Type B pancreatic cell (in vitro differentiated cells): ENCODE measurements at places on chromosomes 5 and 9. TPM values are rescaled to one million over a fixed set of nuclear protein-coding genes. Genes with fewer than 3 reads are reported as not detected.
A peak's percentile ranks its signal among the peaks of the same experiment; 100 is the strongest.

The ABLIM3 gene
- total RNA-seq: 7.8 and 8.0 TPM in 2 replicates

The BHMT gene
- 0.34 and 0.57 TPM in 2 replicates for total RNA-seq

The NOXA1 gene
- total RNA-seq: 6.4 and 14.3 TPM in 2 replicates

- peaks cover 20% of the 10 kb centered on the region for H3K36me3 ChIP-seq
- peaks cover 34% of the 10 kb centered on the region for H3K4me1 ChIP-seq
- H3K4me3 ChIP-seq: no peak overlapping the region
- H3K27me3 ChIP-seq: peaks cover 10% of the 10 kb centered on the region
- DNase-seq: no peak
Measured at GRCh38 chr5:9356351-9356825, 189.5 kb downstream of the SEMA5A start.

GRCh38 chr5:129771058-129771838 is 23.4 kb downstream of the MINAR2 start:
- no peak overlapping the region for H3K27ac ChIP-seq
- H3K4me3 ChIP-seq: peak overlapping the region; percentile 29
- peaks cover 22% of the 10 kb centered on the region for H3K4me1 ChIP-seq
- H3K36me3 ChIP-seq: no peaks in the 10 kb centered on the region

DNA sequence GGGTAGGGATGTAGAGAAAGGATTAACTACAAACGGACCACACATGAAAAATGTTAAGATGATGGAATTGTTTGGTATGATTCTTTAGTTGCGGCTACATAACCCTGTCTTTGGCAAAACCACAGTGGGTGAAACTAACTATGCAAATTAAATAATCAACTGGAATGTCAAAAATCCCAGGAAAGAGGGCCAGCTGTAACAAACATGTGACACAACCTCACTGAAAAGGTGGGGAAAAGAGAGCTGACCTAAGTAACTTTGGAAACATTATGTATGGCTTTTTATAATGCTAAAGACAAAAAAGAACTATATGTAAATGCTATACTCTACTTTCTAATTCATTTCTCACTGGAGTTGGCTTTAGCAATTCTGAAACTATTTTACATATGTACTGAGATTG is 252.0 kb downstream of the MRPS30 start:
- H3K4me3 ChIP-seq: no peak overlapping the region
- DNase-seq: no peak
- no peaks in the 10 kb centered on the region for H3K36me3 ChIP-seq

GRCh38 chr9:123099548-123099947 is 66.1 kb downstream of the GPR21 start:
- no peak for DNase-seq
- peaks cover 27% of the 10 kb centered on the region for H3K36me3 ChIP-seq
- H3K4me1 ChIP-seq: peaks cover 15% of the 10 kb centered on the region
- no peaks in the 10 kb centered on the region for H3K27me3 ChIP-seq

GRCh38 chr5:151041577-151042268 is 21.3 kb downstream of the GPX3 start:
- peak overlapping the region; percentile 72 for H3K27ac ChIP-seq
- H3K27me3 ChIP-seq: no peaks in the 10 kb centered on the region
- DNase-seq: no peak
- peaks cover 28% of the 10 kb centered on the region for H3K36me3 ChIP-seq
- no peak overlapping the region for H3K4me3 ChIP-seq

DNA sequence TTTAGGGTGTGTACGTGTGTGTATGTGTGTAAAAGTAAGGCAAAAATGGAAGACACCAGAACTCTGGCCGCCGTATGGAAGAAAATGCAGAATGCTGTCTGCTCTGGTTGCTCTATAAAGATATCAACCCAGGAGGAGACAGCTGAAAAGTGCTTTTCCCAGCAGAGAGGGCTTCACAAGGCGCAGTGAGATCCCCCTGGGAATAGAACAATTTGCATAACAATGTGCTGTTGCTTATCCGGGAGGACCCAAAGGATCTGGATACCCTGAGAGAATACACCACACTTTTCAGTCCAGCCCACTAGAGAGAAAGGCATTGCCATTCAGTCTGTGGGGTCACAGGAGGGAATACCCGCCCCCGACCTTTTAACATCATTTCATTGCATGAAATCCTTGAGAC is 230.6 kb downstream of the EBF1 start:
- peaks cover 12% of the 10 kb centered on the region for H3K4me1 ChIP-seq
- no peak overlapping the region for H3K27ac ChIP-seq
- no peak for DNase-seq
- H3K36me3 ChIP-seq: peaks cover 7% of the 10 kb centered on the region
- no peak overlapping the region for H3K4me3 ChIP-seq

- no peaks in the 10 kb centered on the region for H3K27me3 ChIP-seq
- no peaks in the 10 kb centered on the region for H3K36me3 ChIP-seq
- no peak overlapping the region for H3K27ac ChIP-seq
- H3K4me1 ChIP-seq: peaks cover 12% of the 10 kb centered on the region
- no peak for DNase-seq
Measured at GRCh38 chr5:127447827-127448226, 69.6 kb upstream of the PRRC1 start.

- H3K27ac ChIP-seq: no peak overlapping the region
- no peak for DNase-seq
- H3K4me1 ChIP-seq: peaks cover 4% of the 10 kb centered on the region
- H3K36me3 ChIP-seq: no peaks in the 10 kb centered on the region
Measured at GRCh38 chr5:158303275-158303674, 444.3 kb upstream of the CLINT1 start.

DNA sequence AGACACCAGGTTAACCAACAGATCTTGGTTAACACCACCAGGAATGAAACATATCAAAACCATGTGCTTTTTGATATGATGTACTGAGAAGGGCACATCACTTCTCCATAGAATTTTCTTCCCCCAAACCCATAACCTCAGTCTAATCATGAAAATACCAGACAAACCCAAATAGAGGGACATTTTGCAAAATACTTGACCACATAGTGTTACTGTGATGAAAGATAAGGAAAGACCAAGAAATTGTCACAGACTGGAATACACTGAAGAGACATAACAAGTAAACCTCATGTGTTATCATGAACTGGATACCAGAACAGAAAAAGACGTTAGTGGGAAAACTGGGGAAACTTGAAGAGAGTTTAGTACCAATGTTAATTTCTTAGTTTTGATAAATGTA is 74.9 kb upstream of the VCAN start:
- no peaks in the 10 kb centered on the region for H3K27me3 ChIP-seq
- no peak for DNase-seq
- H3K4me3 ChIP-seq: no peak overlapping the region
- peaks cover 7% of the 10 kb centered on the region for H3K4me1 ChIP-seq
- no peak overlapping the region for H3K27ac ChIP-seq
- H3K36me3 ChIP-seq: peaks cover 3% of the 10 kb centered on the region

GRCh38 chr5:24804221-24804681 is 159.5 kb upstream of the CDH10 start:
- no peaks in the 10 kb centered on the region for H3K36me3 ChIP-seq
- H3K27ac ChIP-seq: no peak overlapping the region
- no peaks in the 10 kb centered on the region for H3K27me3 ChIP-seq

The PNPLA7 gene
- total RNA-seq: 2.5 and 3.1 TPM in 2 replicates

GRCh38 chr5:27705661-27706060 is 667.3 kb upstream of the CDH9 start:
- H3K36me3 ChIP-seq: no peaks in the 10 kb centered on the region
- no peaks in the 10 kb centered on the region for H3K27me3 ChIP-seq
- no peak for DNase-seq
- H3K4me1 ChIP-seq: peaks cover 14% of the 10 kb centered on the region

- peaks cover 30% of the 10 kb centered on the region for H3K4me1 ChIP-seq
- no peaks in the 10 kb centered on the region for H3K27me3 ChIP-seq
- H3K27ac ChIP-seq: peak overlapping the region; percentile 53
- peaks cover 8% of the 10 kb centered on the region for H3K36me3 ChIP-seq
- H3K4me3 ChIP-seq: no peak overlapping the region
Measured at GRCh38 chr9:94783102-94783682, 56.7 kb downstream of the AOPEP start.

- DNase-seq: no peak
- H3K4me1 ChIP-seq: no peaks in the 10 kb centered on the region
- H3K27ac ChIP-seq: no peak overlapping the region
- no peak overlapping the region for H3K4me3 ChIP-seq
- H3K36me3 ChIP-seq: no peaks in the 10 kb centered on the region
Measured at GRCh38 chr5:162824360-162824759, 613.0 kb upstream of the CCNG1 start.

DNA sequence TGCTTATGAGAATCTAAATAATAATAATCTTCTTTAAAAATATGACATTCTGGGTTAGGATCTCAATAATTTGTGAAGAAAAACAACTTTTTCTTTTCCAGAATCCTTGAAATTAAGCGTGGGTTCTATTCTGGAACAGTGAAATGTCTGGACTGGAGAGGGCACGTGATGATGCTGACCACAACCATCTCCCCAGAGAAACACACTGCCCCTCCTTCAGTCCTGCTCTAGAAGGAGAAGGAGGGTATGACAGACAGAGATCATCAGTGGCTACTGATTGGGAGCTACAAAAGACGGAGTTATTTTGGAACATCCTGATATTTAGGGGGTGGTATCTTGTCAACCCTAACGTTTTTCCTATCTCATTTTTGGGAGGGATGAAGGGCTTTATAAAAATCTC is 40.2 kb downstream of the MEF2C start:
- no peak for DNase-seq
- H3K27me3 ChIP-seq: no peaks in the 10 kb centered on the region
- H3K36me3 ChIP-seq: peaks cover 4% of the 10 kb centered on the region
- no peak overlapping the region for H3K4me3 ChIP-seq

The PCDHGB5 gene
- 2.6 and 8.1 TPM in 2 replicates for total RNA-seq

The ANKRD31 gene
- total RNA-seq: 0.34 and 0.45 TPM in 2 replicates
